ENCODE measurements at places on chromosomes 6 and 20. TPM values are rescaled to one million over a fixed set of nuclear protein-coding genes. Genes with fewer than 3 reads are reported as not detected.

DNA sequence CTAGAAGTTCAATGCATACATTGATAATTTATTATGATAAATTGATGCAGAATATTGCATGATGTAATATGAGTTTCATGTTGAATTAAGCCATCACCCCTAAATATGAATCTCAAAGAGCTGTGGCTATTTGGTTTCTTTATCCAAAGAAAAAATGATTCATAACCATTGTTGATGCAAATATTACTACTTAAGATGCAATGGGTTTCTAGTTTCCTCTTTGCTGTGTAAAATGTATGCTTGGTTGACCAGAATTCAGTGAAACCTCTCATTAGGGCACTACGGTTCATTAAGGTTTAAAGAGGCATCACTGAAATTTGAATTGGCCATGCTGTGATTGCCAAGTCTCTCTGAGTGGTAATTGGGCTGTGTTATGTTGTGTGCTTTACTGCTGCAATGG, 492.5 kb upstream of the FLRT3 start:
- no peak for DNase-seq
- H3K27me3 ChIP-seq = no peaks in the 10 kb centered on the region
- H3K4me3 ChIP-seq = no peak overlapping the region
- peaks cover 7% of the 10 kb centered on the region for H3K4me1 ChIP-seq

DNA sequence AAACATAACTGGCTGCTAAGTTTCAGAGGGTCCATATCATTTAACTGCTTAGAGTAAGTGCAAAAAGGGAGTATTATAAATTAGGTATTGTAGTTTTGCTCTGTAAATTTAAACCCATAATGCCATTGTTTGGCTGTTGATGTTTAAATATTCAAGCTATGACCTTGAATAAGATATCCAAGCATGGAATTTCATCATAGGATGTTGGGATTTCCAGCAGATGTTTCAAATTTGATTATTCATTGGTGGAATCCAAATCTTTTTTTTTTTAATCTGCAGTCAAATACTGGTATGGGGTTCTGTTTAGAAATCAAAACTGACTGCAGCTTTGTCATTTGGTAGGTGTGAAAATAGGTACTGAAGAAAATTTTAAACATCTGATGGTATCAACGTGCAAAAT, 161.0 kb downstream of the KHDC1L start:
- no peaks in the 10 kb centered on the region for H3K27me3 ChIP-seq
- no peak for DNase-seq
- H3K36me3 ChIP-seq = no peaks in the 10 kb centered on the region
- no peak overlapping the region for H3K27ac ChIP-seq

DNA sequence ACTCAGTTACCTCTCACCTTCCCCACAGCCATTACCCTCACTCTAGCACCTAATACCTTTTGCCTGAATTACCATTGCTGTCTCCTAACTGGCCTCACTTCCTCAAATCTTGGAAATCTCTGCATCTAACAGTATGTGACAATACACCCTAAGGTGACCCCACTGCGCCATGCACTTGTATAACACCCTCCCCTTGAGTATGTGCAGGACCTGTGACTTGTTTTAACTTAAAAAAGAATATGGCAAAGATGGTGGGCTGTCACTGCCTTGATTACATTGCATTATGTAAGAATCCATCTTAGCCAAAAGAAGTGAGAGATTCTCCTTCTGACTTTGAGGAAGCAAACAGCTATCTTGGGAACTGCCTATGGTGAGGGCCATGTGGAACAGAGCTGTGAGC, 29.9 kb upstream of the PKHD1 start:
- H3K4me3 ChIP-seq = no peak overlapping the region
- peaks cover 17% of the 10 kb centered on the region for H3K36me3 ChIP-seq
- no peak overlapping the region for H3K27ac ChIP-seq

CRIP3 gene
- total RNA-seq = 48.9 TPM

SLC17A3 gene
- total RNA-seq = not detected

HCK gene
- 1.4 TPM for total RNA-seq
